ENCODE measurements at places on chromosomes 1 and 21.

- DNase-seq: no peak
Measured at GRCh38 chr1:79460773-79461436, 454.4 kb upstream of the ADGRL4 start.

DNA sequence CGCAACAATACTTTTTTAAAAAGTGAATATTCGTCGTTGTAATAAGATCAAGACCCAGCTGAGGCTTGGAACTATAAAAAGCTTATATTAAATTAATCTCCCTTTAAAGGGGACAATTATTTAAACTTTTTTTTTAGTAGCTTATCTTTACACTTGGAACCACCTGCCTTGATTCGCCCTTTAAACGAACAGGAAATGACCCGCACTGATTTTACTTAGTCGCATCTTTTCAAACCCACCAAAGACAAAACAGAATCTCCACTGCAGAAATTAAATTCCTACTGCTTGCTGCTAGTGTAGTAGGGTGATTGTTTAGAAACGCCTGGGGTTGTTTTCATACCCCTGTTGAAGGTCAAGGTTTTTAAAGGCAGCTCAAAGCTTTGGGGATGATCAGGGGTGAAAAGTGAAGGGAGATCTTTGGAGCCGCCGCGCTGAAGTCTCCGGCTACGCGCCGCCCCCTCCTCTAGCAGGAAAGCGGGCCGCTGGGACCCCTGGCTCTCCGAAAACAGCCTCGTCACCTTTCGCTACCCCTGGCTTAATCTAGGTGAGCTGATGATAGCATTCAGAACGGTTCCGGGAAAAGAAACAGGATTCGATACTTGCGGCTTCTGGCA, 163.4 kb downstream of the RUNX1 start:
- no peak for DNase-seq

DNA sequence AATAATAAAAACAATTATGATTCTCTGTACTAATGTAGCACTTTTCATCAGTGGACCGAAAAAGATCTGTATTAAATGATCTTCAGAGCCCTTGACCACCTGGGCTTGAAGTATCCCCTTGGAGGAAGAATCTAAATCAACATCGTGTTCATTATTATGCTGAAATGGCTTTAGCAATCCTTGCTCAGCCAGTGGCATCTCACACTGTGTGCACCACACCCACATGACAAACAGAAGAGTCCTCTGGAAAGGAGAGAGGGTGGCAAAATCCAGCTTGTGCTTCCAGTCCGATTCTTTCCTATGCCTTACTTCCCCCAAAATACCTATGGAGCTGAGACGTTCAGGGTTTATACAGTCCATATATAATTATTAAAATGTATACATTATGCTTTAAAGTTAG, 318.5 kb upstream of the RUNX1 start:
- no peak for DNase-seq

GRCh38 chr21:44335266-44336059, 3.7 kb downstream of the CFAP410 start:
- DNase-seq: no peak

GRCh38 chr1:240499012-240499411, 112.9 kb downstream of the GREM2 start:
- DNase-seq: no peak

GRCh38 chr1:8523666-8524206, 205.8 kb downstream of the SLC45A1 start:
- no peak for DNase-seq

GRCh38 chr1:179588425-179589024, 3.1 kb upstream of the TDRD5 start:
- DNase-seq: no peak

GRCh38 chr1:89904219-89904980, 83.6 kb downstream of the LRRC8D start:
- DNase-seq: no peak

DNA sequence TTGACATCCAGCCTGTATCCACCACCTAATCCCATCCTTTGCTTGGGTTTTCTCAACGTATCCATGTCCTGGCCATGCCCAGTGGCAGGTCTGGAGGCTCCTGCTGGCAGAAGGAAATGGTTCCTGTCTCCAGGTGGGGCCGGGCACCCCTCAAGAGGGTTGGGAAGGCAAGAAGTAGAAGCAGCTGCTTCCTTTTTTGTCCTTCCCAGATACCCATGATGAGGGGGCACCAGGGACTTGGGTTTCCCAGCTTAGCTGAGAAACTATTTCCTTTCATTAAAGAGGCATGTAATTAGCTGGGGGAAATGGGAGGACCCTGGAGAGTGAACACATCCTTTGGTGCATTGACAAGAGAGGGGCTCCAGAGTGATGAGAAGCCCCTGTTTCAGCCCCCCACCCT, 21.1 kb upstream of the SLC45A3 start:
- no peak for DNase-seq

GRCh38 chr21:33348706-33349105, 23.9 kb downstream of the IFNAR1 start:
- DNase-seq: no peak

DNA sequence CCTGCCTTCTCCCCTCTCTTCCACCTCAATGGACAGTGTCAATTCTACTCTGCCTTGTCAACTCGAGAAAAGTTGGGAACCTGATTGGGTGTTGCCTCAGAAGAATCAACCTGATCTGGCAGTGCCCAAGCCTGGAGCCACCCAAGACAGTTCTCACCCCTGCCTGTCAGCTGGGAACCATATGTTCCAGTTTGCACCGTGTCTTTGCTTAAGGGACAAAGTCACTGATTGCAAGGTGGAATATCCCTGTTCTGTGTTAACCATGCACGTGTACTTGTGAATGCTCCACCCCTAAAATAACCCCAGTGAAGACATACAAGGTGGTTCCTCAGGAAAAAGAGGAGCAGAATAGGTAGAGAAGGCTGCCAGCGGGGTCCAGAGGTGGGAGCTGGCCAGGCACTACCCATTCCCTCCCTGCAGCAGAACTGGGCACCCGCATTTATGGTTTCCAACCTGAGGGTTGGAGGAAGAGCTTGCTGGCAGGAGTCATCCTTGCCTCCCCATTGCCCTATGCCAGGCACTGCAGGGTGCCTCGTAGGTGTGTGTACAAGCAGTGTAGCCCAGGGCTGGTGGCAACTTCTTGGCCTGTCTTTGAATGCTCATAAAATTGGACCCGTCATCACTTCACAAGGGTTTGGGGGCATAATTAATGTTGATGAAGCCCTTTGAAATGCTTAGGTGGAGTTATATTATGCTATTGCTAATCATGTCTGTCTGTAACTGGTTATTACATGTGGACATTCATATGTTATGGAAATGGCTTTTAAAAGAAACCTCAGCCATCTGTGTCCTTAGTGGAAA, 11.3 kb downstream of the NIPAL3 start:
- no peak for DNase-seq

GRCh38 chr1:27331922-27332321, 9.9 kb upstream of the SYTL1 start:
- no peak for DNase-seq

GRCh38 chr1:64062941-64063581, 140.4 kb upstream of the UBE2U start:
- DNase-seq: no peak

- DNase-seq: no peak
Measured at GRCh38 chr1:77539519-77540142, 142.8 kb downstream of the ZZZ3 start.

DNA sequence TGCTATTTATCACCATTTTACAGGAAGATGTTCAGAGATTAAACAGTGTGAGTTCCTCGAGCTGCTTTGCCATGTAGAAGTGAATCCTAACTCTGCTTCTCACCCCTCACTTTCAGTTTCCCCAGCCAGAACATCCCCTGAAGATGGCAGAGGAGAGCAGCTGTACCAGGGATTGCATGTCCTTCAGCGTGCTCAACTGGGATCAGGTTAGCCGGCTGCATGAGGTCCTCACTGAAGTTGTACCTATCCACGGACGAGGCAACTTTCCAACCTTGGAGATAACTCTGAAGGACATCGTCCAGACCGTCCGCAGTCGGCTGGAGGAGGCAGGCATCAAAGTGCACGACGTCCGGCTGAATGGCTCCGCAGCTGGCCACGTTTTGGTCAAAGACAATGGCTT, 16.9 kb downstream of the TENT5C start:
- DNase-seq: no peak

- DNase-seq: no peak
Measured at GRCh38 chr1:111988743-111989453, 570 bp downstream of the KCND3 start.

- DNase-seq: no peak
Measured at GRCh38 chr1:30696831-30697230, 26.6 kb downstream of the MATN1 start.

Data from stimulated activated CD8-positive, alpha-beta memory T cell treated with anti-CD3 and anti-CD28 coated beads, Interleukin-4, amount 100 ng/mL, for 4 hours (primary cell).